Thoracic aorta (tissue), 2 donors: ENCODE measurements at places on chromosomes 5 and 9.

DNA sequence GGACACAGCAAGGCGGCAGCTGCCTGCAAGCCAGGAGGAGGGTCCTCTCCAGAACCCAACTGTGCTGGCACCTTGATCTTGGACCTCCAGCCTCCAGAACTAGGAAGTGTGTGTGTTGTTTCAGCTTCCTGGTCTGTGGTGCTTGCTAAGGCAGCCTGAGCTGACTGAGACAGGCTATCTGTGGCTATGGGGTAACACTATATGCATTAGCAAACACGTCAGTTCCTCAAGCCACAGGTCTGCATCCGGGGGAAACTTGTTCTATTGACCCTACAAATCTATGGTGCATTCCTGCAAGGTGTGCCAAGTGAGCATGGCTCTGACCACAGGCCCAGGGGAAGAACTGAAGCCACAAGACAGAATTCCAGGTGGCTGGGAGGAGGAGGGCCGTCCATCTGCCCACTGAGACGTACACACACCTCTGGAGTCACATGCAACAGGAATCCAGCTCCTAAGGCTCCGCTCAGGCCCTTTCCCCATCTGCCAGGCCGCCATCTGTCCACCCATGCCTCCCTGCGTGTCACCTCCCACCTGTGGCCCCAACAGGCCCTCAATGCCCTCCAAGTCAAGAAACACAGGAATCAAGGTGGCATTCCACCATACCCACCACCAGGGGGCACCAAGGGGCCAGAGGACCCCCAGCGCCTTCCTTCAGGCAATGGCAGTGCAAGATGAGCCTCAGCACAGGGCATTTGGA, 174.9 kb downstream of the ROR2 start:
- DNase-seq: no peak

DNA sequence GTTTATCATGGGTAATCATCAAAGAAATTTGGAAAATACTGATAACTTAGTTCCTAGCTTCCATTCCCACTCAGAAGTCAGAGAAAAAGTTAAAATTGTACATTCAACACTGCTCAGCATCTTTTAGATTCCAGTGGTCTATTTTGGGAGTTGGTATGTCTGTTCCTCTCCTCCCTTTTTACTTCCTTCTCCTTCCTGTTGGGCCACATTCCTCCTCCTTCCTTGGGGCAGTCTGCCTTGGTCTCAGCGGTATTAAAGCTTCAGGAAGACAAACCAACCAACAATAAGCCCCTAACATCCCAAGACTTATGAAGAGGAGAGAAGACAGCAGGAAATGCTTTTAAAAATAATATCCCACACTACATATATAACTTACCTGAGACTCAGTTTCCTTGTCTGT, 49.9 kb upstream of the SSBP2 start:
- no peak for DNase-seq

- DNase-seq: no peak
Observed at GRCh38 chr5:67179697-67180361, 16.8 kb downstream of the CD180 start.

DNA sequence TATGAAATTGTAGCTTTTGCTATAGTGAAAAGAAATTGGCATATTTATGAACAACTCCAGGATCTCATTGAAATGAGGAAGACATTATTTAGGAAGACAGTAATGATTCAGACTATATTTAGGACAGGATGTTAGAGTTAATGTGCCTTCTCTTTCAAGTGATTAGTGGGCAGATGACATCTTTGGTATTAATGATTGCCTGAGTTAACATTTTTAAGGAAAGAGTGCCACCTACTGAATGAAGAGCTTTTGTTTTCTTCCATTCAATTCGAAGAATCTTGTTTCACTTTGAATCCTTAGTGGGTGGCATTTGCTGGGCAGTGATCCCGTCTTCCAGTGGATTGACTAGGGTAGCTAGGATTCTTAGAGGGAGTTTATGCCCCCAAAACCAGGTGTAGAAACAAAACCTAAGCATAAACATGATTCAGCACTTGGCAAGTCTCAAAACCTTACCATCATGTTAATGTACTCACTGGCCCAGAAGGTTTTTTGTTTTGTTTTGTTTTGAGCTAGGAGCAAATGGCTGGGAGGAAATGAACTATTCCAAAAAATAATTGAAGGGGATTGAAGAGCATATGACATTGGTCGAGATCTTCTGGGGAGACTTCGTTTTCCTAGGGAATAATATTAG, 23.2 kb downstream of the MAP3K1 start:
- DNase-seq: no peak

- no peak for DNase-seq
Observed at GRCh38 chr9:86842573-86842972, 104.7 kb downstream of the GAS1 start.

- no peak for DNase-seq
Observed at GRCh38 chr5:119059740-119060255, 11.1 kb upstream of the DMXL1 start.

GRCh38 chr5:175045820-175046219, 321.4 kb downstream of the MSX2 start:
- no peak for DNase-seq

DNA sequence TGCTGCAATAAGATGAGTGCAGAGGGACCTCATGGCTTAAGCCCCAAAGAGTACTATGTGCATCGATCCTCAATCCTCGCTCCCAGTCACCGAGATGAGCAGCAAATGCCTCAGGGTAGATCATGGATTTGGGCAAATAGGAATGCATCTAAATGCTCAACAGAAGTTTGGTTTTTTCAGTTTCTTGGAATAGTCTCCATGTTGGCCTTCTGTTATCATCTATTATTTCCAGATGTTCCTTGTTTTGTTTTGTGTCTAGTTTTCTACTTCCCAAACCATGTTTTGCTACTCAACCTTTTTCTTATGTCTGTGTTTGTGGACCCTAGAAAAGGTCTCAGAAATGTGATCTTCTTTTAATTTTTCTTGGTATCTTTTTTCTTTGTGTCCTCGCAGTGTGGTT, 43.5 kb upstream of the RASGRF2 start:
- DNase-seq: no peak
